NCI-H510A treated with DMSO at 0.1 percent for 48 hours (cell line): ENCODE measurements at places on chromosomes 13 and 19.
A peak's percentile ranks its signal among the peaks of the same experiment; 100 is the strongest.

GRCh38 chr19:27792576-27793127 lies 1420.3 kb downstream of the UQCRFS1 start:
- DNase-seq: peak; percentile 64

DNA sequence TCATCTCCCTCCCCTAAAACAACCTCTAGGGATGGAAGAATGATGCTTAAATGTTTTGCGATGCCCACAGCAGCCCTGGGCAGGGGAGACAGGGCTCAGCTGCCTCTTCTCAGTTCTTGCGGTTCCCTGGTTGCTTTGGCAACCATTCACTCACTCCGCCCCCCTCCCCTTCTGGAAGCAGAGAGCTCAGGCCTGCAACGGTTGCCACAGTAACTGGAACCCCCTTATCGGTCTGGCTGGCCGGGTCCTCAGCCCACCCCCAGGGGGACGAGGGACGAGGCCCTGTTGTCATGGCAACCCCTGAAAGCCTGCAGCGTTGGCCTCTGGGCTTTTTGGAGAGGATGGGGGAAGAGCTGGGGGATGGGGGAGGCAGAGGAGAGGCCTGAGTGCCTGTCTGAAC lies 19.5 kb downstream of the NOVA2 start:
- DNase-seq: no peak

- no peak for DNase-seq
Measured at GRCh38 chr19:17968362-17968761, 1.5 kb downstream of the KCNN1 start.

GRCh38 chr13:97134364-97135095 lies 87.6 kb upstream of the MBNL2 start:
- DNase-seq: no peak

- peak; percentile 6 for DNase-seq
Measured at GRCh38 chr13:72062566-72062965, 195.6 kb upstream of the DACH1 start.
